ENCODE measurements at places on chromosomes 12 and 14.

DNA sequence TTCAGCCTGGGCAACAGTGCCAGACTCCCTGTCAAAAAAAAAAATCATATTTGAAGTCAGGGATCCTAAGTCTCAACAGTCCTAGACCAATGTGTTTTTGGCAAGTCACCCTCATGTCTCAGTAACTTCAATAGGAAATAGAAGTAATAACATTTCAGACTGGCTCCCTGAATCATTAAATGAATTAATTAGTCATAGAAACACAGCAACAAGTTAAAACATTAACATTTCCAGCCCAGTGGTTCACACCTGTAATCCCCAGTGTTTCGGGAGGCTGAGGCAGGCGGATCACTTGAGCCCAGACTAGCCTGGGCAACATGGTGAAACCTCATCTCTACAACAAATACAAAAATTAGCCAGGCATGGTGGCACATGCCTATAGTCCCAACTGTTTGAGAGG lies 125.2 kb downstream of the GTF2A1 start:
- DNase-seq = no peak

DNA sequence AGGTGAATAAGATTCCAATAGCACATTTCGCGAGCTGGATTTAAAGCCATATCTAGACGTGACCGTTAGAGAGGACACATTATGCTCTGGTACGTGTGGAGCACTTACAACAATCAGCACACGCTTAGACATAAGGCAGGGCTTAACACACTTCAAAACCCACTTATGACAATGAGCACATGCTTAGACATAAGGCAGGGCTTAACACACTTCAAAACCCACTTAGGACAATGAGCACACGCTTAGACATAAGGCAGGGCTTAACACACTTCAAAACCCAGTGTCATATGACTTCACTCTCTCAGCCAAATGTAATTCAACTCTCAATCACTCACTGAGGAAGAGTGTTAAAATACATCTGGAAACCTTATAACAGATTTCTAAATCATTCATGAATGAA lies 11.2 kb upstream of the PLD4 start:
- DNase-seq = no peak

GRCh38 chr14:97490521-97491070 lies 693.4 kb downstream of the VRK1 start:
- DNase-seq = no peak

- DNase-seq = no peak
These were observed 825 bp upstream of the CCDC85C start for GRCh38 chr14:99604766-99605298.

- DNase-seq = peak; percentile 31
These were observed 46.1 kb upstream of the OTOGL start for GRCh38 chr12:80053051-80053790.

DNA sequence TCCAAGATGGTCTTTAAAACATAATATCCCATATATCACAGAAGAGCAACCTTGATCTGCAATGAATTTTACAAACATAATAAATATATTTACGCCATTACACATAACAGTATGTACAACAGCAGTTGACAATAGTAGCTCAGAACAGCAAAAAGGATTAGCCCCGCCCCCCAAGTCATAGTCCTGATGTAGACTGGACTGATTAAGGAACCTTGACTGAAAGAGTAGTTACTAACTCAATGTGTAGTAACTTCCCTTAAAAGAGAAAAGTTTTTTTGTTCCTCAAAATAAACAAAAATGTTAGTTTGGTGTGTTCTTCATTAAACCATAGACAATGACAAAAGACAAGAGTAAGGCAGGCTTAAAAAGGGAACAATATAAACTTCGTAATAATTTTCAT lies 44.5 kb downstream of the GTF2A1 start:
- DNase-seq = no peak

DNA sequence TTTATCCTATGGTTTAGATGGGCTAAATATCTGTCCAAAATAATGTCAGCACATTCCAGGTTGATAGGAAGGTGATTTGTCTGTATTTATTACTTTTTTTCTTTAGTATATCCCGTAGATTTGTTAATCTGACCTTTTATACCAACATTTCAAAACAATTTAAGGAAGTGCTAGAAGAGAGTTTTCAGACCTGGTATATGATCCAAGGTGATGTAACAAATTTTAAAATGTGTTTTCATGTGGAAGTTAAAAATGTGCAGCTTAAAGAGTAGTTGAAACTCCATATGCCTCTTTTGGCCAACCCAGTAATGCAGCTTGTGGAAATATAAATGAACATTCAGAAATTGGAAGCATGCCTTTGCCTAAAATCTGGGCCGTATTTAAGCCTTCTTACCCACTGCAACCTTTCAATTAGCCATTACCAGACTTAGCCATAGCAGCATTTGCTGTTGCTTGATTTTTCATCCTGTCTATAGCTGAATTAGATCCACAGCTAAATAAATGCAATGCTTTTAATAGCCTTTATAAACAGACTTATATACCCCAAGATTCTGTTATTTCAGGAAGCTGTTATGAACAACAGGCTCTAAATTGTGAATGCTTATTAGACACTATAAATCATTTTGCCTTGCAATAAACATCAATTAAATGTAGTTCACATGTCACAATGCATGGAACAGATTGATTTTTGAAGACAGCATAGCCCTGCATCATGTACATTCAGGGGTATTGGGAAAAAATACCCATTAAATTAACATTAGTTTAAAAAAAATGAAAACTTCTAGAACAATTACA lies 271.2 kb downstream of the PDZRN4 start:
- no peak for DNase-seq

- no peak for DNase-seq
These were observed 20.8 kb downstream of the SUSD6 start for GRCh38 chr14:69632164-69632563.

- DNase-seq = no peak
These were observed 20.3 kb downstream of the RHOF start for GRCh38 chr12:121773011-121773777.

GRCh38 chr14:33850826-33851225 lies 100.0 kb downstream of the EGLN3 start:
- no peak for DNase-seq

DNA sequence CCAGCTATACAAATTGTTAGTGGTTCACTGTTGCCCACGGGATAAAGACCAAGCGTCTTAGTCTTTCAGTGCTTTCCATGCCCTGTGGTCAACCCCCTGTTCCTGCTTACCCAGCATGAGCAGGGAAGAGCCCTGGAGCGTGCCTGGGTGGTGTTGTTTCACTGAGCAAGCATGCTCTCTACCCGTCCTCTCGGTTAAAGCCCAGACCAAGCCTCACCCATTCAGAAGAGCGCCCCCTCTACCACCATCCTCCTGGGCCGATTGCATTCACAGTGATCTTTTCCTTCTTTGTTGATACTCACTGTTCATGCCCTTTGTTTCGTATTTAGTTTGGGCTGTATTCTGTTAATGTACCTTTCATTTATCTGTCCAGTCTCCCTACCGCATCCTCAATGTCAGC lies 25.1 kb downstream of the DYRK4 start:
- DNase-seq = no peak

- DNase-seq = no peak
These were observed 171.2 kb downstream of the CALM1 start for GRCh38 chr14:90567991-90568390.

DNA sequence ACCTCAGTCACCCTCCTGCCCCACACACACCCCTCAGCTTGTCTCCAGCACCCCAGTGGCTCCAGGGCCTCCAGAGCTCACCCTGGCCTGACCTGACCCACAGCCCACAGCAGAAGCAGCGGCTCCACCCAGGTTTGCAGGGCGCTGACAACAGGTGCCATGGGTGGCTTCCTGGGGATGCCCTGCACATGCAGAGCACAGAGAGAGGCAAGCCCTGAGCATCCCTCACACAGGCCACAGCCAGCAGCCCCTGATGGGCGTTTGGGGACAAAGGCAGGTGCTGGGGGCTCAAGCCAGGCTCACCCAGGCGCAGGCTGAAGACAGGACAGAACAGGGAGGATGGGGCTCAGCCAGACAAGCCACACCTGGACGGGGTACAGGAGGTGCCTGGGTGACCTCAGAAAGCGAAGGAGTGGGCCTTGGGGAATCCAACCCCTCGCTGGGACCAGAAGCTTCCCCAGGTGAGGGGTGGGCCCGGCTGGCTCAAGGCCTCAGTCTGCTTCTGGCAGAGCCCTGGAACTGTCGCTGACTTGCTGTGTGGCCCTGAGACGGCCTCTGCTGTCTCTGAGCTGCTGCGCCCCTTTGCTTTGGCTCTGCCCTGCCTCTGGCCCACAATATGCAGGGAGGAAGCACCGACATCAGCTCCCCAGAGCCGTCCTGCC lies 10.6 kb downstream of the ARL6IP4 start:
- DNase-seq = no peak

DNA sequence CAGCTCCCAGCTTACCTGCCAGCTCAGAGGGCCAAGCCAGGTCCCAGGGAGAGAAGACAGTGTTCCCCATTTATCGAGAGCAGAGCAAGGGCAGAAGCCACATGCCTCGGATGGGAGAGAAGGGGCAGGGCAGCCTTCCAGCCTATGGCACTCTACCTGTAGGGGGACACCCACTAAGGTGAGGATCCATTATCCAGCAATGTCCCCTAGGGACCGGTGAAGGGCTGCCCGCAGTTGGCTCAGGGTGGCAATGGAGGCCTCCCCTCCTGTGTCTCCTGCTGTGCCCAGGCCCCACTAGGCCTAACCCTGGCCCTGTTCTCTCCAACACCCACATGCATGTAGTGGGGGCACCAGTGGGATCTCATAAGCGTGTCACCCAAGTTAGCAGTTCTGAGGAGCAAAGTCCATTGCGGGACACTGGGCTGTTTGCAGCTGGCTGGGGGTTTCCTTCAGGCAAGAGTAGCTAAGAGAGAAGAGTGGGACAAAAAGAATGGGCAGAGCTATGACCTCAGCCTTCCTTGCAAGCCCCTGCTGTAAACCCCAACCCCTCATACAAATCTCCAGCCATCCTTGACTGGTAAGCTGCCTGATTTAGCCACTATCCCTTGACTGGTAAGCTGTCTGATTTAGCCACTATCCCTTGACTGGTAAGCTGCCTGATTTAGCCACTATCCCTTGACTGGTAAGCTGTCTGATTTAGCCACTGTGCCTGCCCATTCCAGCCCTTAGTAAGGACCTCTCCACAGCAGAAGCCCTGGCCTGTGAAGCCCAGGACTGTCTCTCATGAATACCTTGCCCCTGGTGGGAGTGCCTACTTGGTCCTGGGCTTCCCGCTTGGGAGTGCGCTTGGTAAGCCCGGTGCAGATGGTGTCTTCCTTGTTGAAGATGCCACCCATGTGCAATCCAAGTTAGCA lies 5.2 kb upstream of the ASB2 start:
- no peak for DNase-seq

- no peak for DNase-seq
These were observed 113.5 kb downstream of the C12orf75 start for GRCh38 chr12:105443802-105444652.

DNA sequence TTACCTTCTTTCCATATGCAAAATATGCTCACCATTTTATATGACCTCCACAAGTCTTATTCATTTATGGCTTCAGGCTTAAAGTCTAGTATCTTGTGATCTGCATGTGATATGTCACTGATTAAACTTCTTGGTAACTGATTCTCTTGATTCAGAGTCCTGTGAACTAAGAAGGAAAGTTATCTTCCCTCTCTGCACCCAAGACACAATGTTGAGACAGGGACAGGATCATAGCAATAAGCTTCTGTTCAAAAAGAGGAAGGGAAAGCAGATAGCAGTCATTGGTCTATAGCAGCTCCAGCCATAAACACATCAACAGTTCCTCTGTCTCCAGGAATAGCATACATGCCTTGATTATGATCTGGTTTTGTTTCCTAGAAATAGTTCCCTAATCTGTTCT lies 103.1 kb downstream of the UNC79 start:
- DNase-seq = no peak

- no peak for DNase-seq
These were observed 5.6 kb downstream of the CDCA4 start for GRCh38 chr14:105015242-105015641.

GRCh38 chr12:26150736-26151450 lies 26.1 kb upstream of the BHLHE41 start:
- no peak for DNase-seq

DNA sequence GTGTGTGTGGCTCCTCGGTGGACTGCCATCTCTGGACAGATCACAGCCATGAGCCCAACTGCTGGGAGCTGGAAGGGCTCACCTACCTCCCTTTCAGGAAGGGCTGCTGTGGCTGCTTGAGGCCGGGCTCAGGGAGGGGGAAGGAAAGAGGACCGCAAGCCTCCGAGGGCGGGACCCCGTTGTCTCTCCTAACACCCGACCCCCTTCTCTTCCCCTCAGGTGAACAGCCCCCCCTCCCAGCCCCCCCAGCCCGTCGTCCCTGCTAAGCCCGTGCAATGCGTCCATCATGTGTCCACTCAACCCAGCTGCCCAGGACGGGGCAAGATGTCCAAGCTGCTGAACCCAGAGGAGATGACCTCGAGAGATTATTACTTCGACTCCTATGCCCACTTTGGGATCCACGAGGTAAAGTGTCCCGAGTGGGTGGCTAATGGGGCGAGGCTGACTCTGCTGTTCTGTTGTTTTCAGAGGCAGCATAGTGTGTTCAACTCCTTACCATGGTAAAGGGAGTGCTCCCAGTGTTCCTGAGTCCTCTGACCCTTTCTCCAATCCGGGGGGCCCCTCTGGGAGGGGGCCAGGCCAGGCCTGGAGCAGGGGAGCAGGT lies 49.5 kb downstream of the PRMT8 start:
- DNase-seq = no peak

GRCh38 chr14:69137416-69137815 lies 15.5 kb downstream of the DCAF5 start:
- DNase-seq = no peak

- DNase-seq = no peak
These were observed 37.5 kb upstream of the MIS18BP1 start for GRCh38 chr14:45290547-45290946.

DNA sequence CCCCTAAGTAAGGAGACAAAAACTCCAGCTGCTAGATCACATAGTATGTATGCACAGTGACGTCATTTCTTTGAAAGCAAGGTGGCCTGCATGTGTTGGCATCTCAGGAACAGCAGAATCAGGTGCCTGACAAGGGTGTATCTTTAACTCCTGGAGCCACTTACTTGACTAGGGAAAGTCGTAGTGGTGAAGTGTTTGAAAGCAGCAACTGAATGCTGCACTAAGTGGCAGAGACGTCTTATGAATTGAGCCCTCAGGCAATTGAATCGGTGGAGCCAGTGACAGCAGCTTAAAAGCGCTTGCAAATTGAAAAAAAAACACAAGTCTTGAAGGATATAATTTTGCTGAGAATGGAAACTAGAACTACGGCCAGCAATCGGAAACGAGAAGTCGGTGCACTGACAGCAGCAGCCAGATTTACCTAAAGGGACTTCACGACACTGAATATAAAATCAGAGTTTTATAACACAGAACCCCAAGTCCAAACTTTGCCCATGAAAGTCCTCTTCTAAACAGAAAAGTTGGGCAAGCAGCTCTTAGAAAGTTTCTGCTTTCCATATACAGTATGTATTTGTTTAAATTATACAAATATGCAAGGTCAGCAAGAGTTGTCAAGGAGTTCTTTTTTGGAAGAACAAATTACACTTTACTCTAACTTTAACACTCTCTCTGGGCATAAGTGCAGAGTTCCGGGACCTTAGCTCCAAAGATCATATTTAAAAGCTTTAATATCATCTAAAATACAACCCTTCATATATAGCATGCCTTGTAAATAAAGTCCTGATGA lies 1.1 kb downstream of the IGF1 start:
- DNase-seq = no peak

GRCh38 chr12:54442961-54443360 lies 23.9 kb upstream of the ITGA5 start:
- no peak for DNase-seq

- DNase-seq = no peak
These were observed 149.4 kb upstream of the PLEKHG7 start for GRCh38 chr12:92553389-92553788.
